Tibial nerve (tissue), 4 donors: ENCODE measurements at places on chromosomes 5 and 9.

- no peak for DNase-seq
Measured at GRCh38 chr5:145859453-145859852, 13.4 kb downstream of the GRXCR2 start.

- DNase-seq, result no peak
Measured at GRCh38 chr9:72883875-72884274, 69.0 kb downstream of the ALDH1A1 start.

DNA sequence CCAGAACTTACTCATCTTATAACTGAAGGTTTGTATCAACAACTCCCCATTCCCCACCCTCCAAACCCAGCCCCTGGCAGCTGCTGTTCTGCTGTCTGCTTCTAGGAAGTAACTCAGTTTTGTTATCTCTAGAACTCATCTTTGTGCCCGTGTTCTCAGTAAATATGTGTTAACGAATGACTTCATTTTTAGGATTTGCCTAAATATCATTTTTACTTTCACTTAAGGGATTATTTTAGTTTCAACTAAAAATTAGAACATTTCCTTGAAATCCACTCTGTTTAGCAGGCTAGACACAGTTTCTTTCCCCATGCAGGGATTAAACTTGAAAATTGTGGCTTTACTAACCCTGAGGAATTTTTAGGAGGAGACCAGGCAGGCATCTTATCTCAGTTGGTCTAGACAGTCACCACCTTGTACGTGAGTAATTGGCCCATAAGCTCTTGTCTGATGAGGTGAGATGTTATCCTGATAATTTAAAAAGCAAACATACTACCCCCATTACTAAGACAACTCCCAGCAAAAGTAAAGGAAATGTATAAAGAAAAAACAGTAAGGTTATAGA is 68.2 kb upstream of the TNFAIP8 start:
- DNase-seq, result no peak

- no peak for DNase-seq
Measured at GRCh38 chr5:602466-603035, 9.6 kb upstream of the CEP72 start.

- DNase-seq, result no peak
Measured at GRCh38 chr9:72839085-72839484, 113.8 kb downstream of the ALDH1A1 start.

DNA sequence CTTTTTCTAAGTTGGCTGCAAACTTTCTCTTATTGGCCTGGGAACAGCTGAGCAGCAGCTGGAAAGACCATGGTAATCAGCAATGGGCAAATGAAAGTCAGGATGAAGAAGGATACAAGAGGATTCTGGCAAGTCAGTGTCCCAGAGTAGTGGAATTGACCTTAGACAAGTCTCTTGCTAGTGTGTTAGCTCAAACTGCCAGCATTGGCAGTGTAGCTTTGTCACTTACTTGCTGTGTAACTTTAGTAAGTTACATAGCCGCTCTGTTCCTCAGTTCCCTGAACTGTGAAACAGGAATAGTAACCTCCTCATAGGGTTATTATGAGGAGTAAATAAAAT is 3.6 kb downstream of the ALDH1A1 start:
- no peak for DNase-seq

DNA sequence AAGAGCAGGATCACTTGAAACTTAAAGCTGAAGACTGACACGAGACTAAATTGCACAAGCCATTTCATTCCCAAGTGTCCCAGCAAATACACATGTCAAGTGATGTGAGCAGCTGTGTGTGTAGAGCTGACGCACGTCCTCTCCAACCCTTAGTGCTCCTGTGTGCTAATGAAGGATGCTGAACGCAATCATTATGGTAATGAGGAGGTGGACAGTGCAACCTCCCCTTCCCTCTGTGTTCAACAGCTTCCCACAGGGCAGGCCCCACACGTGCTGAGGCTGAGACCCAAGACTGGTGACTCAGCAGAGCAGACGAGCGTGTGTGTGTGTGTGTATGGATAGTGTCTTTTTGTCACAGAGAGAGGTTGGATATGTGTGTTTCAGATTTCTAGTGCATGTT is 702.1 kb downstream of the SEMA5A start:
- DNase-seq, result peak; percentile 56

- no peak for DNase-seq
Measured at GRCh38 chr5:147878066-147878759, at the start of gene SCGB3A2. Gene SCGB3A2 (plus strand): TSS chr5:147878711. CDS start chr5:147878804, 93 bp downstream.

DNA sequence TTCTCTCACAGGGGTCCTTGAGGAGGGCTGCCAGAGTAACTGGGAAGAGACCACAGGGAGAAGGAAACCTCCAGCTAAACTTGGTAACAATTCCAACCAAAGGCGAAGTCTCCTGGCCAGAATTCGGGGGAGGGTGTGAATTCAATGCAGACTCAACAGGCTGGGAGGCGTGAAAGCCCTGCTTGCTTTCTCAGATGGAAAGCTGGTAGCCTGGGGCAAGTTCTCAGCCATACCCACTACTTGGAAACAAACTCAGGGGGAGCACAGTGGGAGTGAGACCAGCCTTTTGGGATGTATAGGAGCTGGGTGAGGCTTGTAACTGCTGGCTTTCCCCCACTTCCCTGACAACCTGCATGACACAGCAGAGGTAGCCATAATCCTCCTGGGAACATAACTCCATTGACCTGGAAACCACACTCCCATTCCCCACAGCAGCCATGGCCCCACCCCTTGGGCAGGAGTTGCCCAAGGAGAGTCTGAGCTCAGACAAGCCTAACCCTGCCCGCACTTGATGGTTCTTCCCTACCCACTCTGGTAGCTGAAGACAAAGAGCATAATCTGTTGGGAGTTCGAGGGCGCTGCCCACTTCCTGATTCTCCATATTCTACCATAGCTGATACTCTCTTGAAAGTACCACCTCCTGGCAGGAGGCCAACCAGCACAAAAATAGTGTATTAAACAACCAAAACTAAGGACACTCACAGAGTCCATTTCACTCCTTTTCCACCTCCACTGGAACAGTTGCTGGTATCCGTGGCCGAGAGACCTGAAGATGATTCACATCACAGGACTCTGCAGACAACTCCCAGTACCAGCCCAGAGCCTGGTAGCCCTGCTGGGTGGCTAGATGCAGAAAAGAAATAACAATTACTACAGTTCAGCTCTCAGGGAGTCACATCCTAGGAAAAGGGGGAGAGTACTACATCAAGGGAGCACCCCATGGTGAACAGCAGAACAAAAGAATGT is 123.8 kb downstream of the FAM170A start:
- no peak for DNase-seq

- DNase-seq, result no peak
Measured at GRCh38 chr5:127957701-127958239, 125.8 kb upstream of the SLC12A2 start.

GRCh38 chr9:78510035-78510434 is 213.1 kb downstream of the PSAT1 start:
- no peak for DNase-seq

GRCh38 chr5:175697846-175698245 is 40.0 kb downstream of the HRH2 start:
- no peak for DNase-seq

- DNase-seq, result no peak
Measured at GRCh38 chr9:112042769-112043168, 132.3 kb downstream of the SUSD1 start.

GRCh38 chr9:36878986-36879982 is 154.8 kb downstream of the PAX5 start:
- DNase-seq, result no peak

DNA sequence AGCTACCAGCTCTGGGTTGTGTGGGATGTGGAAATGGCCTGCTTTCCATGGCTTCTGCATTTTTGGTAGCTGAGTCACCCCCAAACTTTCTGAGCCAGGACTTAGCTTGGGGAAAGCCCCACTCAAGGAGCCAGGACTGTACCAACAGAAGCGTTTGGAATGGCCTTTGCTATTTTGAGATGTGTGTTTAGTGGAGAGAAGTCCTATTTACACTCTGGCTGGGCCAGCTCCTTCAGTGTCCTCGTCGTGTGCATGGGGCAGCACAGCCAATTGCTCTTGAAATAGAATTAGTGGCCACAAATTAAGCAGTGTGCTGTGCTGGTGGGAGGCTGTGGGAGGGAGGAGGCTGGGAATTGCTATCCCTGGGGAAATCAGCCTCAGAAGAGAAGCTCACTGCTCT is 51.6 kb downstream of the ENTREP1 start:
- peak; percentile 15 for DNase-seq

DNA sequence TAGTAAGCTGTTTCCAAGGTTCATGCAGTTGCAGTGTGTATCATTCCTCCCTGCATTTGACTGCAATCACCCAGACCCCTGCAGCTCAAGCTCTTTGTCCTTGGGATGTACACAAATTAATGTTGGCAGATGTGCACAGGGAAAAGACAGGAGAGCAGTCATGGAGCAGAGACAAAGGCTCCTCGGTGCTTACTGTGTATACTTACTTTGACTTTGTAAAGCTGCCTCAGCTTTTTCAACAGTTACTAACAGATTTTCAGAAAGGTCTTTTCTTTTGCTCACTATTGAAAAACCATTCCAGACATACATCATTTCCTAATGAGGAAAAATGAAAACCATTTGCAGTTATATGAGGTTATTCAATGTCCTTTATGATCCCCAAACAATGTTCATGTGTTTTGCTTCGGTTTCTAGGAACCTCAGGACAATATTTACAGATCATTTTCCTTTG is 124.9 kb downstream of the TTC39B start:
- no peak for DNase-seq

- DNase-seq, result no peak
Measured at GRCh38 chr5:159053216-159053615, 46.5 kb downstream of the EBF1 start.

DNA sequence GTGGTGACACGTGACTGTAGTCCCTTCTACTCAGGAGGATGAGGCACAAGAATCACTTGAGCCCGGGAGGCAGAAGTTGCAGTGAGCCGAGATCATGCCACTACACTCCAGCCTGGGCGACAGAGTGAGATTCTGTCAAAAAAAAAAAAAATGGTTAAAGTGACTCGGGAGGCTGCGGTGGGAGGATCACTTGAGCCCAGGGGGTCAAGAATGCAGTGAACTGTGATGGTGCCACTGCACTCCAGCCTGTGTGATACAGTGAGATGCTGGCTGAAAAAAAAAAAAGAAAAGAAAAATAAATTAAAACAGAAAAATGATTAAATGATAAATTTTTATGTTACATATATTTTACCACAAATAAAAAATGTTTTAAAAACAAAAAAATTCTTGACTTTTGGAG is 51.9 kb downstream of the KLF4 start:
- DNase-seq, result no peak

GRCh38 chr5:135826994-135827671 is 7.3 kb upstream of the SLC25A48 start:
- DNase-seq, result no peak

- no peak for DNase-seq
Measured at GRCh38 chr5:76714751-76715485, 1.0 kb upstream of the F2R start.

GRCh38 chr5:122772446-122772845 is 2.4 kb upstream of the SNX2 start:
- no peak for DNase-seq

GRCh38 chr5:41763574-41763973 is 106.7 kb downstream of the OXCT1 start:
- no peak for DNase-seq

GRCh38 chr9:109107402-109108240 is 12.1 kb downstream of the TMEM245 start:
- no peak for DNase-seq

DNA sequence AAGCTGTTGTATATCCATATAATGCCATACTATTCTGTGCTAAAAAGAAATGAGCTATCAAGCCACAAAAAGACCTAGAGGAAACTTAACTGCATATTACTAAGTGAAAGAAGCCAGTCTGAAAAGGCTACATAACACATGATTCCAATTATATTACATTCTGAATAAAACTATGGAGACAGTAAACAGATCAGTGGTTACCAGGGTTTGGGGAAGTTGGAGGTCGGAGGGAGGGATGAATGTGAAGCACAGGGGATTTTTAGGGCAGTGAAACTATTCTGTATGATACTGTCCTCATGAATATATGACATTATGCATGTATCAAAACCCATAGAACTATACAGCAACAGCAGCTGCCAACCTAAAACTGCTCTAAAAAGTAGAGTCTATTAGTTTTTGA is 5.6 kb upstream of the RFK start:
- DNase-seq, result no peak

DNA sequence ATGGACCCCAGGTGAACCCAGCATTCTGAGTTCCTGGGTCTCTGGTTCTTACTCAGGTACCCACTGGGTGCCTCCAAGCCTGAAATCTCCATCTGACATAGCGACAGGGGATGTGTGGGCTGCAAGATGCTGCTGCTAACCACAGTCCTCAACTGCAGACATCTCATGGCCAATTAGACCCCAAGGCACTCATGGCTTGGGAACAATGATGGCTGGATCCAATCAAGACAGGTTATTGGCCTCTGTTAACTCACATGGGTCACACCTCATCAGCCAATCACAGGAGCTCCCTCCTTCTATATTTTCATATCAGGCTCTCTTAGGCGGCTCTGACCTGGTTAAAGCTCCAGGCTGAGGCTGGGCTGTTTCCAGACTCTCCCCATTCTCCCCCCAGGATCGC is 57.0 kb downstream of the CXXC5 start:
- DNase-seq, result no peak

- no peak for DNase-seq
Measured at GRCh38 chr5:67462147-67462546, 265.5 kb upstream of the CD180 start.

DNA sequence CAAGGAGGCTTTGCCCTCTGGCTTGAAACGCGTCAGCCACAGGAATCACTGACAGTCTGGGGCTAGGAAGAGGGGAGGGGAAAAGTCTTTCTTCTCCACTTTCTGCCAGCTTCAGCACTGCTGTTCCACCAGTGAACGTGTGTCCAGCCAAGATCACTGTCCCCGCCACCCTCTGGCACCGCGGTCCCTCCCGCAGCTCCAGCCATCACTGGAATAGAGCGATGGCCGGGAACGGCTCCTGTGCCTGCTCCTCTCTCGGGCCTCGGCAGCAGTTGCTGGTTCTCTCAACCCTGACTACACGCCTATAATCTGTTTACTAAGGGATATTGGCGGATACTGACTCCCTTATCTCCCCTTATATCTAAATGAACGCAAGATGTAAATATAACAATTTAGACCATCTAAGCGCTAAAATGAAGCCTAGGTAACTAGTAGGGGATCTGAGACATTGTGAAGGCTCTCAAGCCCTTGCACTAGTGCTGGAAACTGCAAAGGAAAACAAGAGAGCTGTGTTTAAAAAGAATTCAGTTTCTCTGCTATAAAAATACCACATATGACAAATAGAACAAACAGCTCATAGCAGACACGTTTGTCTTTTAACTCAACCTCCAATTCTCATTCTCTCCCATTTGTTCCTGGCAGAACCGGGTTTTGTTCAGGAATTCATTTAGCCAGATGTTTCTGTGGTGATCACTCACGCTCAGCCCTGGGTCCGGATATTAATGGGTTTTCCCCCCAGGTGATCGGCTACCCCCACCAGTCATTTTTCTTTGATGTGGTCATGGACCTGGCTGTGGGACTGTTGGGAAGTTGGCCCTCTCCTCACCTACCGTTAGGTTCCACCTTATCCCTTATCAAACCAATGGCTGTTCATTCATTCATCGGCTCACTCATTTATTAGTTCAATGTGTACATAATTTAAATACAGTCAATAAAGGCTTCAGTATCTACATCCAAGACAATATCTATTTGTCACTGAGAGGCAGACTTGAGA is 149.8 kb downstream of the MED10 start:
- no peak for DNase-seq
